ENCODE measurements at places on chromosomes 16 and 17.

DNA sequence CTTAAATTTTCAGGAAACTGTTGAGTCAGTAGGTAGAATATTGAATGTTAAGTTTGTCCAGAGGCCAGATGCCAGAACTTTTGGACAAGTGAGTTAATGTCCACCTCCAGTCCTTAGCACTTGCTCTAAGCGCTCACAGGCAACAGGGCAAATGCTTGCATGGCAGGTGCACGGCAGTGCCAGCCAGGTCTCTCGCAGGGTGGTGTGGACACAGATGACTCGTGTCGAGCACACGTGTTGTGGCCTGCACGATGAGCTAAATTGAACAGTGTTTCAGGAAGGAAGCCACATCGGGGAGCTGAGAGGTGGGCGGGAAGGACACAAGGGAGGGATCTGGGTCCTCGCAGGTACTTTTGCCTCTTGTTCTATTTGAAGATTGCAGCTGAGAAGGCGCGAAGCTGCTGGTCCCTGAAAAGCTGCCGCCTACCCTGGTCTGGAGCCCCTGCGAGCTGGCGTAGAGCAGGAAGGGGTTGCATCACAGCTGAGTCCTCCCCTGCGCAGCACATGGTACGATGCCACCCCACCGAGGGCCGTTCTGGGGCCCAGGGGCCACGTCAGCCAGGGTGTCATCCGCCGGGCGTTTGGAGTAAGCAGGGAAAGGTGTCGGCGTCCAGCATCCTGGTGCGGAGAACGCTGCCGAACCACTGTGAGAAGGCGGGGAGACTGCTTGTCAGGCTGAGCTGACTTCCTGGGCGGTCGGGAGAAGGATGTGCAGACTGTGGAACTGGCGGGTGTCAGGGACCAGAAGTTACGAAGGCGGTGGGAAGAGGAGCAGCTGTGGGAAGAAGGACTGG lies 6.3 kb downstream of the RAB40C start:
- no peak for DNase-seq

- DNase-seq, result no peak
Measured at GRCh38 chr16:12697437-12697836, 106.2 kb downstream of the CPPED1 start.

DNA sequence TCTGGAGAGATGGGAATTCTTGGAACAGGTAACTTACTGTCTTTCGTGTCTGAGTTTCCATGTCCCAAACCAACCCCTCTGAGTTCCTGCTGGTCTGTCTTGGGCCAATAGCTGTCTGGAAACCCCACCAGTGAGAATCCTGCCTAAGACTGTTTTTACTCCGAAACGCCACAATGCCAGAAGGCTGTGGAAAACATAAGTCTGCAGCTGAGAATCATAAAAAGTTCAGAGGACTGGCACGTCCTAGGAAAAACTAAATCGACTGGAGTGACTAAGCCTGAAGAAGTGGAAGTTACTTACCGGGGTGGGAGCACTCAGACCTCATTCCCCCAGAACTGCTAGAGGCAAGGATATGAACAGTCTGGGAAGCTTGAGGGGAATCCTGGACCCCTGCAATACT lies 13.3 kb downstream of the LRRC75A start:
- no peak for DNase-seq

- no peak for DNase-seq
Measured at GRCh38 chr16:61233713-61234112, 802.5 kb downstream of the CDH8 start.

DNA sequence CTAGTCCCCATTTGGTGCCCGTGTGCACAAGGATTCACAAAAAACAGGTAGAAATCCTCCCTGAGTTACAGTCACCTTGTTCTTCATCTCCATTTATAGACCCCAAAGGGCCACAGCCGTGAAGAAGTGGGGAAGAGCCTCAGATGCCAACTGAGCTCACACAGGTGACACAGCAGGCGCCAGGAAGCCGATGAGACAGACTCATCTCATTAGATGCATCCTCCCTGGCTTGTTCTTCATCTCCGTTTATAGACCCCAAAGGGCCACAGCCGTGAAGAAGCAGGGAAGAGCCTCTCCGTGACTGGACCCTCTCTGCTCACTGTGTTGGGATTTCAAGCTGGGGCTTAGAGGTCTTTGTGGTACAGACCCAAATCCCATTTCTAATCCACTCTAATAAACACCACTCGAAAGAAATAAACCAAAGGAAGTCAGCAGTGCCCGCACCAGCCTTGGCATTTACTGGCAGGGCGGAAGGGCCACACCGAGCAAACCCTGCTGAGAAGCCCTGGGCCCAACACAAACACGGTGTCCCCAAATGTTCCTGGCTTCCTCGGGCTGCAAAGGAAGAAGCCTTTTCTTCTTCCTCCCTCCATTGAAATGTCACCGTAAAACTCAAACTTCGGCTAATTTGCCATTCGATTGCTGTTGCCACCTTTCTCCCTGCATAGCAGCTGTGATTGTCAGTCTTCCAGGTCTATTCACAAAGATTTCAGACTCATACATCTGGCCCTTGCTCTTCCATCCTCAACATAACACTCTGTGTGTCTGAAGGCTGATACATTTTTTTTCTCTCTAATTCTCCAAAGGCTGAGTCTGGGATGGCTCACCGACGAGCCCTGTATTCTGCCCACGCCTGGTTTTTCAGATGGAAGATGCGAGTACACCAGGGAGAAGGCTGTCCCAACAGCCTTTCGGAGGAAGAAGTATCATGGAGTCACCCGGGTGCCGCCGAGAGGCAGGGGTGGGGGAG lies 44.9 kb upstream of the DOC2B start:
- no peak for DNase-seq

DNA sequence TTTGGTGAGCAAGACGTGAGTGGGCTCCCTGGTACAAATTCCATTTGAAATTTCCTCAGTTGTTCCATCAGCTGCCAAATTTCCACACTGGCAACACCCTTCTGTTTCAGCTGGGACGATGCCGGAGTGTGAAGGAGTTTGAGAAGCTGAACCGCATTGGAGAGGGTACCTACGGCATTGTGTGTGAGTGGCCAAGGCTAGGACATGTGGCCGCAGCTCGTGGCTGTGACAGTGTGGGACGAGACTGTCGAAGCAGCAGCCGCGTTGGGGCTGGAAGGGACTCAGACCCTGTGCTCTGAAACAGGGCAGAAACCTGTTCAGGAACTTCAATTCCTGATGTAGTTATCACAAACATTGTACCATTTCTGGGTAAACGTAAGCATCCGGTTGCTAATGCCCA lies 2.7 kb downstream of the CDK10 start:
- no peak for DNase-seq

GRCh38 chr16:66566051-66566901 lies at the start of gene CMTM1:
CMTM1 (plus strand) TSS chr16:66566439; CDS start chr16:66566514, 75 bp downstream.
- no peak for DNase-seq

All from HCT116 (cell line).